ENCODE measurements at places on chromosomes 2 and 18. TPM values are rescaled to one million over a fixed set of nuclear protein-coding genes. Genes with fewer than 3 reads are reported as not detected.

SLC14A1 gene
- polyA plus RNA-seq, result 3.4 TPM

ADCY3 gene
- polyA plus RNA-seq, result 36.5 TPM

KLF11 gene
- polyA plus RNA-seq, result 5.4 TPM

MC4R gene
- polyA plus RNA-seq, result 0.05 TPM

- DNase-seq, result peak; percentile 12
These were observed 35.3 kb downstream of the RAB31 start for GRCh38 chr18:9743200-9744016.

FSHR gene
- polyA plus RNA-seq, result not detected

SNTG2 gene
- polyA plus RNA-seq, result 17.1 TPM

DNA sequence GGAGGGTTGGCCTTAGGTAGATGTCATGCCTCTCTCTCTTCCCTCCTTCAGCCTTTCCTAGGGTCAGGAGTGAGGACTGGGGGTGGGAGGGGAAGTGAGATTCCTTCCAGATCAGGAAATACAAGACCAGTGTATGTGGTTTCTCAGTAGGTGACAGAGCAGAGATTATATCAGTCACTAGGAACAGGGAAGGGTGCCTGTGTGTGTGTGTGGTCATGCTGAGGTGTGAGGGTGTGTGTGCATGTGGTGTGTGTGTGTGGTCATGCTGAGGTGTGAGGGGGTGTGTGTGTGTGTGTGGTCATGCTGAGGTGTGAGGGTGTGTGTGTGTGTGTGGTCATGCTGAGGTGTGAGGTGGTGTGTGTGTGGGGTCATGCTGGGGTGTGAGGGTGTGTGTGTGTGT is 259.8 kb downstream of the LOXHD1 start:
- no peak for DNase-seq

DYNC2LI1 gene
- 9.6 TPM for polyA plus RNA-seq

STPG4 gene
- polyA plus RNA-seq, result not detected

DNA sequence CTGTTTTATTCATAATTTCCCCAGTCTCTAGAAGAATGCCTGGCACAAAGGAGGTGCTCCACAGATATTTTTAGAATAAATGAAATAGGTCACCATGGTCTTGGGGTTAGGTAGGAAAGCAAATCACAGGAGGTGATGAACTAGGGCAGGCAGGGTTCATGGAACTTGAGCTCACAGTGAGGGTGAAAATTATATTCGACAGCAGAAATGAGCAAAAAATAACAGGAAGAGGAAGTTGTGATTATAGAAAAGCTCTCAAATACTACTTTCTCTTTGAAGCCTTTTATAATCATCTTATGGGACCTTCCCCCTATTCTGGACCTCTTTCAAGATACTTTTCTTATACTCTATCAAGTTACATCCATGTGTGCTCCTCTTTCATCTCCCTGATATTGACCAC is 4.5 kb upstream of the CREB1 start:
- no peak for DNase-seq
